ENCODE measurements at places on chromosomes 1 and 21.

DNA sequence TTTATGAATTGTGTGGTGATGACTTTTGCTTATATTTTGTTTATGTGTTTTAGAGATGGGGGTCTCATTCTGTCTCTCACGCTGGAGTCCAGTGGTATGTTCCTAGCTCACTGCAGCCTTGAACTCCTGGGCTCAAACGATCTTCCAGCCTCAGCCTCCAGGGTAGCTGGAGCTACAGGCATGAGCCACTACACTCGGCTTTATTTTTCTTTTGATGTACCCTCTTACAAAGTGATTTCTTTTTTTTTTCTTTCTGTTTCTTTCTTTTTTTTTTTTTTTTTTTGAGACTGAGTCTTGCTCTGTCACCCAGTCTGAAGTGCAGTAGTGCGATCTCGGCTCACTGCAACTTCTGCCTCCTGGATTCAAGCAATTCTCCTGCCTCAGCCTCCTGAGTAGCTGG, 46.8 kb downstream of the CD247 start:
- DNase-seq = no peak

DNA sequence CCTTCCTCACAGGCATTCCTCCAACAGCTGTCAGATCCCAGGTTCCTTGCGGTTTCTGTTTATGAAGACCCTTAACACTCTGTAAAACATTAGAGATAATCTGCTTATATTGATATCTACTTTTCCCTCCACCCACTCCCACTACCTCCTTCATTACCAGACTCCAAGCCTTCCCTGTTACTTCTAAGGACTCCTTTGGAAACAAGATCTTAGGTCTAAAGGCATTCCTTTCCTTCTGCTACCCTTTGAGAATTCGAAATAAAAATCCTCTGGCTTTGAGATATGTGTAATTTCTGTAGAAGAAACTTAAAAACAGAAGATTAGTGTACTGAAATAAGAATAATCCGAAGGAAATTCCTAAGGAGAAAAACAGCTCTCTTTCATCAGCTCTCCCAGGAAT, 23.7 kb upstream of the LYPLAL1 start:
- DNase-seq = no peak

- no peak for DNase-seq
These were observed 115.0 kb upstream of the USP25 start for GRCh38 chr21:15614766-15615165.

- no peak for DNase-seq
These were observed 142.1 kb upstream of the IPO9 start for GRCh38 chr1:201686714-201687455.

DNA sequence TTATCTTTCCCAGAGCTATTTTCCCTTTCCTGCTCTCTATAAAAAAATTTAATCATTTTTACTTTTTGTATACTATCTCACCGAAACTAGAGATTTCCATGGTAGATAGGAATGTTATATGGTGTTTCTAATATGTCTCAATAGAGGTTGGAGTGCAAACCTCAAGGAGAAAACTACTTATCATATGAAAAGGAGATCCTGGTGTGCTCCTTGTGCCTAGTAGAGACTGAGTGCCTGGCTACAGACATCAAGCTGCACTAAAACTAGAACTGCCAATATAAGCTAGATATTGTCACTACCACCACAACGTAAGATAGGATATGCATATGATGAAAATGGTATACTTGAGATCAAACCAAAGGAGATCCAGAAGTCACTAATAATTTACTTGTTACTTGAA, 67.0 kb downstream of the RGS18 start:
- DNase-seq = no peak

DNA sequence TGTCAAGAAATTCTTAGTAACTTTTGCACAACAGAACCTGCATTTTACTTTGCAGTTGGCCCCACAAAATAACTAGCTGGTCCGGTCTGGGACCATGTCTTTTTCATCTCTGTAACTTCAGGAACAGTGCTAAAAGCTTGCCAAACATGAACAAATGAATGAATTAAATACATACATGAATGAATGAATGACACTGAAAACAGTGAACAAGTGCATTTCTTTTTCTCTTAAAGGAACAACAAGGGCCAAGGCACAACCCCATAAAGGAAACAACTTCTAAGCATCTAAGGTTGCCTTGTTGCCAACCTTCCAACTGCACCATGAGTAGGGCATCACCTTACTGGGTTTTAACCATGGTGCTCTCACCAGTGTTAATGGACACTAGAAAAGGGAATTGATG, 534.4 kb upstream of the PKN2 start:
- DNase-seq = no peak

DNA sequence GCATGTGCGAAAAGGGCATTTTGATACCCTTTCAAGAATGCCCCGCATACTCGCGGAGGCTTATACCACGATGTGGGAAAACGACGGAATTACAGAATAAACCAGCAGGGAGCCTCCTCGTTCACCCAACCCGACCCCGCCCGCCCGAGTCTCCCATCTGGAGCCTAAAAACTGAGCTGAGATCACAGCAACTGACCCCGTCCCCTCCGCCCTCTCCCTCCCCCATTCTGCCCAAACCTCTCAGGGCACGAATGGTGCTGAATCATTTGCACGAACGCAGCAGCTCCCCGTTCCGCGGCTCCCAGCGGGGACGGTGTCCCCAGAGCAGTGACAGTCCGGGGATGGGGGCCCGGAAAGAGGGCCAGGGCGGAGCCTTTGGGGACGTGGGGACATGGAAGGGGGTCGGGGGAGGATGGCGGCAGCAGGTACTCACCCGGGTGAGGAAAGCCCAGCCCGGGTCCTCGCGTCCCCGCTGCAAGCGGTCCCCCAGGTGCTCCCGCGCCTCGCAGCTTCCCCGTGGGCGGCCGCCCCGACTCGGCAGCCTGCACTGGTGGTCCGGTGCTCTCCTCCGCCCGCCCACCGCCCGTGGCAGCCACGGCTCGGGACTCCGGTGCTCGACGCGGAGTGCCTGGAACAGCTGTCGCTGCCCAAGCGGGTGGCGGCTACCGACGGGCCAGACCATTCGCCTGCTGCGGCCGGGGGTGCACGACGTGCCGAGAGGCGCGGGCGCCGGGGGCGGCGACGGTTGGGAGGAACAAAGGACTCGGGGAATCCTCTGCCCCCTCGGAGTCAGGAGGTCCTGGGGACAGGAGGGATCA, at the start of gene TTLL7:
Gene TTLL7, minus strand, starts transcription at position 635 of the 818 bp plus-strand sequence. CDS start 46,921 bp downstream, outside the sequence.
- peak; percentile 42 for DNase-seq

GRCh38 chr1:15176120-15176519, 22.6 kb downstream of the TMEM51 start:
- DNase-seq = no peak

DNA sequence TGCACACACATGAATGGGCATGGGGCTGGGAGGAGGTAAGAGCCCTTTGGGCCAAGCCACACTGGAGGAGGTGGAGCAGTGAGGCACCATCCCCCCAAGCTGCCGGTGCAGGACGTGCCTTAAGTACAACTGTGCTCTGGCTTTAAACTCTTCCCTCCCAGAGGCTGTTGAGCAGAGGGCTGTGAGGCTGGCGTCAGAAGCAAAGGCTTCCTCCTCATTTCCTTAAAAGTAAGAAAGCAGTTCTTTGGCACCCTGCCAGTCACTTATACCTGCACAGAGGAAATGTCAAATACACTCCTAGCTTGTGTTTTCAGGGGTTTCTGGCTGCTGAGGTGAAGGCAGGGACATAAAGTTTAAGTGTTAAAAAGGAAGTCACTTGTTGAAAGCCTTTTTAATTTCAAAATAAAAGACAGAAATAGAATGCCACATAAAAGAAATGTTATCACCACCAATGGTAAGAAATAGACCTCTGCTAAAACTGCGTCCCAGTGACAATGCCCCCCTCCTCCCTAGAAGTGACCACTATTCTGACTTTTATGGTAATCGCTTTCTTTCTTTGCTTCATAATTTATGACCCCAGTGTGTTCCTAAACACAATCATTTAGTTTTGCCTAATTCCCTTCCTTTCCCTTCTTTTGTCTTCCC, 33.0 kb downstream of the LAMC2 start:
- peak; percentile 83 for DNase-seq

GRCh38 chr1:16115468-16115983, 40.3 kb downstream of the EPHA2 start:
- DNase-seq = no peak

DNA sequence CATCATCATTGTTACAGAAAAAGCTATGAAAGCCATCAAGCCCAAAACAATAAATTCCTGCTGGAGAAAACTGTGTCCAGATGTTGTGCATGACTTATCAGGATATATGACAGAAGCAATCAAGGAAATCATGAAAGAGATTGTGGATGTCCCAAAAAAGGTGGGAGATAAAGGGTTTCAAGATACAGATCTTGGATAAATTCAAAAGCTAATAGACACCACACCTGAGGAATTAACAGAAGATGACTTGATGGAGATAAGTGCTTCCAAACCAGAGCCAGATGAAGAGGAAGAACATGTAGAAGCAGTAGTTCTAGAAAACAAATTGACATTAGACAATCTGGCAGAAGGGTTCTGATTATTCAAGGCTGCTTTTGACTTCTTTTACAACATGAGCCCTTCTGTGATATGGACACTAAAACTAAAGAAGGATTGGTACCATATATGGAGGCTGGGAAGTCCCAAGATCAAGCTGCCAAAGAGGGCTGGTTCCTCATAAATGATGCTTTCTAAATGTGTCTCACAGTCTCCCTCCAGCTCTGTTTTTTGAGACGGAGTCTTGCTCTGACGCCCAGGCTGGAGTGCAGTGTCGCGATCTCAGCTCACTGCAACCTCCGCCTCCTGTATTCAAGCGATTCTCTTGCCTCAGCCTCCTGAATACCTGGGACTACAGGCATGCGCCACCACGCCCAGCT, 32.1 kb upstream of the LRIG2 start:
- no peak for DNase-seq

GRCh38 chr1:232591344-232591743, 38.6 kb downstream of the SIPA1L2 start:
- no peak for DNase-seq

DNA sequence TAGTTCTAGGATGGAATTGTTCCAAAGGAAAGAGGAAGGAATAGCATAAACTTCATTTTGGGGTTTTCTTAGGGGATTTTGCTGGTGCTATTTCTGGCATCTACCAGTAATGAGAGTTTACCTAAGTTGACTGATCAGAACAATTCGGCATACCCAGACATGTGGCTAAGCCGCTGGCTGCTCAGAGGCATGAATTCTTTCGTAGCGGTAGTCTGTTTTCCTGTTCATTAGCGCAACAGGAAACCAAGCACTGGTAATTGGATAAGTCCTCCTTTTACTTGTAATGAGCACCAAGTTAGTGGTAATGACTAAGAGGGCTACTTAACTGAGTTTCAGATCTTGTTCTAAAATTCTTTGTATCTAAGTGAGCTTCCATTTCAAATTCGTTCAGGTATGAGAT, 38.6 kb downstream of the C21orf91 start:
- DNase-seq = peak; percentile 62

- DNase-seq = no peak
These were observed 935 bp downstream of the KCNK2 start for GRCh38 chr1:215083383-215083961.

DNA sequence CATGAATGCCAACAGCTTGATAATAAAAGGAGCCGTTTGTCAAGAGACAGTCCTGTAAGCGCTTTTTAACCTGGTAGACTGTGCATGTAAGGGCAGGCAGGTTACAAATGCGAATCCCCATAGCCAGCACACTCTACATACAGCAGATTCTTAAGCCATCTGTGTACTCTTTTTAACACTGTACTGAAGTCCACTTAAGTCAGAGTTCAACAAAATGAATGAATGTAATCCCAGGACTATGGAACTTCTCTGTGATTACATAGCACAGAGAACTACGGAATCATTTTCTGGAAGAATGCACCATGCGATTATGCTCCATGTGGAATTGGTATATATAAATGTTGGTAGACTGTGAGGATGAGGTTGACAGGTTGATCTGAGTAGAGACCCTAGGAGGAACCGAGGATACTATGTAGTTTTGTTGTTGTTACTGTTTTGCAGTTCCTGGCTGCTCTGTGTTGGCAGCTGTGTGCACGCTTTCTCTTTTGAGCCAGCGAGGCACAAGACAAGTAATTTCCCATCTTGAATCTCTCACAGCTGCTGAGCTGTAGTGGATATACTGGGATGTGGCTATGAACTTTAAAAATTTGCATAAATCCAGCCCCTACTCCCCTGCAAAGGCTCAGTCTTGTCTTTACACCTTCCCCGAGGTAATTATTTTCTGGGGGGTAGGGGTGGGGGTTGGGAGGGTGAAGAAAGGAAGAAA, 21.9 kb downstream of the LRRC8D start:
- DNase-seq = no peak

DNA sequence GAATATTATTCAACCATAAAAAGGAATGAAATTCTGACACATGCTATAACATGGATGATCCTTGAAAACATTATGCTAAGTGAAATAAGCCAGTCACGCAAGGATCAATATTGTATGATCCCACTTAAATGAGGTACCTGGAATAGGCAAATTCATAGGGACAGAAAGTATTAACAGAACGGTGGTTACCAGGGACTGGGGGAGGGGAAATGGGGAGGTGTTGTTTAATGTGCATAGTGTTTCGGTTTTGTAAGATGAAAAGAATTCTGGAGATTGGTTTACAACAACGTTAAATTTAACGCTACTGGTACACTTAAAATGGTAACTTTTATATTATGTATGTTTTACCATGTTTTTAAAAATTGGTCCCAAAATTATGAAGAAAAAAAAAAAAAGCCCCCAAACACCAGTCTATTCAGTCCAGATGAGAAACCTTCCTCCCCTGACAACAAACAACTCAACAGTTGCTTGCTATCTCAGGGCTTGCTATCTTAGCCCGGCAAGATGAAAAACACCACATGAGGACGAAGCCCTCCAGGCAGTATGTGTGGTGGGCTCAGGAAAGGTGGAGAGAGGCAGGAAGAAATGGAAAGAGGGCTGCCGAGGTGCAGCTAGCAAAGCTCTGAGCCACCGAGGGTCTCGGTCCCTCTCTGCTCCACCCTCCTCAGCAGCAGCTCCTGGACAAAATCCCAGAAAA, 8.5 kb downstream of the NUAK2 start:
- peak; percentile 50 for DNase-seq

DNA sequence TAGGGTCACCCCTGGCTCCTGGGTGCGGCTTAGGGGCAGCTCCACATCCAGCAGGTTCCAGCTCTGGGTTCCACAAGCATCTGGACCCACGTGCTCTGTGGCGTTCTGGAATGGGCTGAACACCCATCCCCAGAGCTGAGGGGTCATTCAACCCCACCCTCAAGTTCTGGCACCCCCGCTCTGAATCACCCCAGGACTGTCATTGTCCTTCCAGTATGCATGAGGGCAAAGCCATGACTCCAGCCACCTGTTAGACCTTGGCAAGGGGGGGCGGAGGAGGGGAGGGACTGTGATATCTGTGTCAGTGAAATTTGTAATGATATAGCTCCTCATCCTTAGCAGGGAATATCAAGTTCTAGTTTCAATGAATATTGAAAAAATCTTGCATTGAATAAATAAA, 12.3 kb downstream of the INSRR start:
- DNase-seq = no peak
